Ascending aorta (tissue), 2 donors: ENCODE measurements at places on chromosomes 12 and 14.
A peak's percentile ranks its signal among the peaks of the same experiment; 100 is the strongest.

DNA sequence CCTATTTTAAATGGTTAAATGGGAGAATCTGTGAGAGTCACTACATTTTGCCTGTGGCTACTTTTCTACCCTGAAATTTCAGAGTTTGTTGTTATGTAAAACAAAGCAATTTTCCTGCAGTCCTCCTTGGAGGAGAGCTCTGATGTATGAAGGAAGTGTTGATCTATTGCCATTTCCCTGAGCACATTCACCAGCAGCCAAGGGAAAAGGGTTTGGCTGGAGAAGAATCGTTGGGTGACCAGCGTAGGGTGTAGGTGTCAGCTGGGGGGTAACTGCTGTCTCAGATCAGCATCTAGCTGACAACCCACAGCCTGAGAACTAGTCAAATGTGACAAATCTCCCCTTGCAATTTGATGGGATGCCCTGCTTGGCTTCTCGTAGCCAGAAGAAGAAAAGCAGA lies 230.5 kb downstream of the PDZRN4 start:
- no peak for DNase-seq

- DNase-seq = no peak
Measured at GRCh38 chr12:29463198-29463597, 34.3 kb downstream of the OVCH1 start.

- DNase-seq = no peak
Measured at GRCh38 chr14:95072310-95072905, 84.9 kb downstream of the DICER1 start.

DNA sequence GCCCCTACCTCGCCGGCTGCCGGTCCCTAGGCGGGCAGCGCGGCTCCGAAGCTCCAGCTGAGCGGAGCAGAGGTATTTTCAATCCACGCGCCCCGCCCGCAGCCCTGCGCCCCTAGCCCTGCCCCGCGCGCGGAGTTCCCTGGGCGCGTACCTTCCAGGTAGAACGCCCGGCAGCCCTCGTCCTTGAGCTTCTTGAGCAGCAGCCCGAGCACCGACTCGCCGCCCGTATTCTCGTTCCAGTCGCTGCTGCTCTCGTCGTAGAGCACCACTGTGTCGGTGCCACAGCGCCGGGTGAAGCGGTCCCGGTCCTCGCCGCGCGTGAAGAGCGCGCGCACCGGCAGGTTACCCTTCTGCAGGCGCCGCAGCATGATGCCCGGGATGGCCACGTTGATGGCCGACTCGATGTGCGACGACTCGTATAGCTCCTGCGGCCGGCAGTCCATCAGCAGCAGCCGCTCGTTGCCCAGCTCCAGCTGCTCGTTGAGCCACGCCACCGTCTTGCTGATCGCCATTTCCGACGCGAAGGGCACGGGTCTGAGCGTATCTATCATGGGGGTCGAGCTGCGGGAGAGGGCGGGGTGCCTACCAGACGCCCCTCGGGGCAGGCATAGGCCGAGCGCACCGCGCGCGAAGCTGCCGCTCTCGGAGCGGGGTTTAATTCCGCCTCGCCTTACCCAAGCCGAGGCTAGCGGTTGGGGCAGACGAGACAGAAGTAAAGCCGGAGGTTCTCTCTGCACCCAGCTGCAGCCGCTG lies 636 bp downstream of the DUSP6 start:
- peak; percentile 75 for DNase-seq

DNA sequence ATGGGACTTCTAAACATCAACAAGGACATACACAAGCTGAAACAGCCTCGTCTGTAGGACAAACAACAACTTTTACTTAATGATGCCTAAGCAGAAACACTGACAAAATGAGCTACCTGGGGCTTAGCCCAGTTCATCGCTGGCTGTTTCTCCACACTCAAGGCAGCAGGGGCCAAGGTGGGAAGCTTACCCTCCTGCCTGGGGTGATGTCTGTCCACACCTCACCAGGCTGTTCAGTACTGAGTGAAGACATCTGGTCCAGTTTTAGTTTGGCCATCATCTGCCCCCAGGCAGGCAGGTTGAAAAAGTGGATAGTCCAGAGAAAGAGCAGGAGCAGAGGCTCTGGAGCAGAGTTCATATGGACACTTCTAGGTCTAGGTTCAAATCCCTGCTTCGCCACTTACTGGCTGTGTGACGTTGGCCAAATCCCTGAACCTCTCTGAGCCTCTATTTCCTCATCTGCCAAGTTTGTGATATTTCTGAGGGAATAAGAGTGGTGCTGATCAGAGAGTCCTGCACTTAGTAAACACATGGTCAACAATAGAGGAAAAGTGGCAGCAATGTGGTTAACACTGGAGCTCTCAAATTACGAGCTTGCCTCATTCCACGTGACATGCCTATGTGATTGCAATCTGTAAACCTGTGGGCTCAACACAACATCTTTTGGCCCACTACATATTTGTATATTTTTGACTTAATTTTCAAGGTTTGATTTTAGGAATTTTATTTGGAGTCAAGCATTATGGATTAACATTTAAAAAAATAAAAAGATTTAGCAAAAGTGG lies 720.1 kb upstream of the TMEM132C start:
- no peak for DNase-seq

GRCh38 chr14:96235426-96235825 lies 20.6 kb upstream of the BDKRB1 start:
- DNase-seq = no peak

- no peak for DNase-seq
Measured at GRCh38 chr12:74043343-74043742, 494.3 kb upstream of the ATXN7L3B start.

- no peak for DNase-seq
Measured at GRCh38 chr12:92596383-92596782, 106.4 kb upstream of the PLEKHG7 start.

GRCh38 chr12:20829919-20830318 lies 19.4 kb downstream of the SLCO1B3 start:
- no peak for DNase-seq

DNA sequence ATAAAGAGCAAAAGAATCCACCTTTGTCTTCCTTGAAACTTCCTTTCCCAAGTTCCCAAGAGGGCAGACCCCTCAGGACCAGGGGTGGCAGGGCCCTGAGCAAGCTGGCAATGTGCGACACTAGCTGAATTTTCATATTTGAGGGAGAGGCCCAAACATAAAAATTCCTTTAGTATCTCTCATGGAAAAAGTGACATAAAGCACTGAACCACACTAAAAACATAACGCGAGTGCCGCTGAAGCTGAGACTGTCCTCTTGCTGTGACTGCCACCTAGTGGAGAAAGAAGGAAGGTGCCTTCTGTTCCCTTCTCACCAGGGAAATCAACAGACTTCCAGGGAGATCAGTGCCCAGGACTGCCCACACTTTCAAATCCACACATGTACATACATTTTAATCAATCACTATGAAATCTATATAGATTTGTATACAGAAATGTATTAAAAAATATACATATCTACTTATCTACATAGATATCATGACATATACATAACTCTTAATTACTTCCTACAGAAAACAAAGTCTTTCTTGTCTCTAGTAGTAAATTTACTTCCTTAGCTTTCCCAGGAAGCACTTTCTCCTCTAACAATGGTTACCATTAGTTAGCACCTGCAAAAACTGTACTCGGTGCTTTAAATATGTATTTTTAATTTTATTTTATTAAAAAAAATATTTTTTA lies 53.8 kb downstream of the SSH1 start:
- no peak for DNase-seq

DNA sequence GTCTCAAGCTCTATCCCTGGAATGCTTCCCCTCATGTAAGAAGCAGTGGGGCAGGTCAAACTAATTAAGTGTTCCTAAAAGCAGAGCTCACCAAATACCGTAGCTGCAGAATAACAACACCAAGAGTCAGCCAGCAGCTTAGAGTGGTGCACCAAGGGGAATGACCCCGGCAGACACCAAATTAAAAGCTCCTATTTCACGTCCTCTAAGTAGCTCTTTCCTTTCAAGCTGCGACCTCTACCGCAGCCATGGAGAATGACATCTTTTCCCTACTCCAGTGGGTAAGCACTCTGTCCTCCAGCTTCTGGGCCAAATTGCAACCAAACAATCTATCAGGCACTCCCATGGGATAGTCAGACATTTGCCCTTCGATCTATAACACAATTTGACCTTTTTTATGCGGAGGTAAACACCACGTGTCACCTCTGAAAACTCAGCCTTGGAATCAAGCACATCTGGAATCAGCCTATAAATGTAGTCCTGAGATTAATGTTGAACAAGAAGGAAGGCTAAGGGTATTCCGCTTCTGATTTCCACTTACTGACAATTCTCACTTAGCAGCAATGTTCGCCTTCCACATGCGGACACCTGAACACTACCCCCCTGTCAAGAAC lies 67.6 kb upstream of the CDKN3 start:
- DNase-seq = no peak

DNA sequence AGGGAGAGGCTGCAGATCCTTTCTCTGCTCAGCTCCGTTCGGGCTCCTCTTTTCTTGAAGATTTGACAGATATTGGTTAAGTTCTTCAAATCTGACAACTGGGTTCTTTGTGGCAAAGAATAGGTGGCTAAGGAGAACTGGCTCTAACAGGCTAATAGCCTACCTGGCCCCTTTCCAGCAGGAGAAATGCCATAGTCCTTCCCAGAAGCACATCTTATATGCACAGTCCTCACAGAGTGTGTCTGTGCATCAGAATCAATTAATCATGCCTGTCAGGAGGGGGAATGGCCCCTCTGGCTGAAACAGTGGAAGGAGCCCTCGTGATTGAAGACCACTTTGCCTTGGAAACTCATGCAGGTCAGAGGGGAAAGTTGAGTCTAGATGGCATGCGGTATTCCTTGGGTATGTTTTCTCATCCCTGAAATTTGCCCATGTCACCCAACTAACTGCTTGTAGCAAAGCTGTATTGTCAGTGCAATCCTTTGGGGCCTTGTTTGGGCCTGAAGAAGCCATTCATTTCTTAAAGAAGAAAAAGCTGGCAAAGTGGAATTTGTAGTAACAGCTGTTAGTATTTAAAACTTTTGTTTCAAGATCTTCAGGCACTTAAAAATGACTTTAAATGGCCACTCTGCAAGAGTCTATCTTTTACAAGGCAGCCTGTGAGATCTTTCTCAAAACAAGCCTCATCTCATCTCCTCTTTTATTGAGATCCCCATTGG lies 251.5 kb downstream of the ZFP36L1 start:
- DNase-seq = no peak

GRCh38 chr12:63844391-63845341 lies at the start of gene SRGAP1:
Gene SRGAP1 (plus strand): TSS chr12:63844700. CDS start chr12:63844817, 117 bp downstream.
- no peak for DNase-seq

GRCh38 chr12:26298785-26299621 lies 103.6 kb downstream of the SSPN start:
- no peak for DNase-seq

- DNase-seq = no peak
Measured at GRCh38 chr12:43762596-43762995, 3.8 kb downstream of the IRAK4 start.

- DNase-seq = no peak
Measured at GRCh38 chr12:6033546-6033945, 88.5 kb upstream of the ANO2 start.

GRCh38 chr12:65830305-65830704 lies 6.0 kb downstream of the HMGA2 start:
- no peak for DNase-seq

- DNase-seq = no peak
Measured at GRCh38 chr12:128286970-128287369, 20.0 kb downstream of the TMEM132C start.

DNA sequence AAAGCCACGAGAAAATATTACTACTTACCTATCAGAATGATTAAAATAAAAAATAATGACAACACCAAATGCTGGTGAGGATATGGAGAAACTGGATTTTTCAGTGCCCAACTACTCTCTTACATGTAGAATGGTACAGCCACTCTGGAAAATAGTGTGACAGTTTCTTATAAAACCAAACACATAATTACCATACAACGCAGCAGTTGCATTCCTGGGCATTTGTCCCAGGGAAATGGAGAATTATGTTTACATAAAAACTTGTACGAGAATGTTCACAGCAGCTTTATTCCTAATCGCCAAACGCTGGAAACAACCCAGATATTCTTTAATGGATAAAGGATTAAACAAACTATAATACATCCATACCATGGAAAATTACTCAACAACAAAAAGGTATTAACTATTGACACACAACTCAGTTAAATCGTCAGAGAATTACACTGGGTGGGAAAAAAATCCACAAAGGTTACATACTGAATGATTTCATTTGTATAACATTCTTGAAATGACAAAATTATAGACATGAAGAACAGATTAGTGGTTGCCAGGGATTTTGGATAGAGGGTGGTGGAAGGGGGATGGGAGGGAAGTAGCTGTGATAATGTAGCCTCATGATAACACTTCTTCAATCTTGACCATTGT lies 35.4 kb downstream of the TAOK3 start:
- no peak for DNase-seq

GRCh38 chr12:53603196-53603595 lies 23.0 kb downstream of the ATF7 start:
- no peak for DNase-seq

- DNase-seq = no peak
Measured at GRCh38 chr12:128693115-128693514, 130.6 kb downstream of the SLC15A4 start.

DNA sequence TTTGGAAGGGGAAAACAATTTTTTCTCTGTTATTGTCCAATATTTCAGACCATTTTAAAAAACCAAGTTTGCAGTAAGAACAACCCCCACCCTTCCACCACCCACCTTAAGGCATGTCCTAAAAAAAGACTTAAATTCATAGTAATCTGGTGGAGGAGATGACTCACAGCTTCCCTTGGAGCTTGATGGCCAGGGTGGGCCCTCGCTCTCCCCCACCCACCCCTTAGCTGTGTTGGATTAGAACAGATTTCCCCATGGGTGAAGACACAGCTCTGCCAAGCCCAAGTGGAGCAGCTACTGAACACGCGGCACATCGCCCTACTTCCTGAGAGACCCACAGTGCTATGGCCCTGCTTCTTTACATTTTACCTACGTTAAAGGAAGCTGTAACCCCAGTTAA lies 140.3 kb downstream of the GCH1 start:
- DNase-seq = no peak

- DNase-seq = no peak
Measured at GRCh38 chr14:95862243-95862642, 14.4 kb upstream of the TUNAR start.

DNA sequence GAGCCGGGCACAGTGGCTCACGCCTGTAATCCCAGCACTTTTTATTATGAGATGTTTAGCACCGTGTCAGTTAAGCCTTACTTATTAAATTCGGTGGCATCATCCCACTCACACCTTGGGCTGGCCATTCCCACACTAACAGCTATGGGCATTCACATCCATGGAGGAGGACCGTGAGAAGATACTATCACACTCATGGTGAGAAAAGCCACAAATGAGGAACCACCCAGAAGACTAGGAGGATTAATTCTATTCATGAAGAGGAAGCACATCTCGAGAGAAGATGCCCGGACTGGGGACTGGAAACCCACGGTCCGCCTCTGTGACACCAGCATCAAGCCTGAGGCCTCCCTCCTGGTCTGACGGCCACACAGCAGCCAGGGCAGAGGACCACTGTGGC lies 4.9 kb downstream of the CDC42BPB start:
- DNase-seq = no peak
